CD4-positive, alpha-beta memory T cell (primary cell): ENCODE measurements at places on chromosomes 16 and 17. TPM values are rescaled to one million over a fixed set of nuclear protein-coding genes. Genes with fewer than 3 reads are reported as not detected.

The CSH2 gene
- total RNA-seq, result not detected

- no peak for DNase-seq
Observed at GRCh38 chr17:45090711-45091110, 29.6 kb downstream of the NMT1 start.

- DNase-seq, result no peak
Observed at GRCh38 chr17:50954641-50955121, 88.5 kb upstream of the TOB1 start.

The PRSS22 gene
- not detected for total RNA-seq

The CD300A gene
- total RNA-seq, result 28.8 TPM
